ENCODE measurements at places on chromosomes 11 and 22.

DNA sequence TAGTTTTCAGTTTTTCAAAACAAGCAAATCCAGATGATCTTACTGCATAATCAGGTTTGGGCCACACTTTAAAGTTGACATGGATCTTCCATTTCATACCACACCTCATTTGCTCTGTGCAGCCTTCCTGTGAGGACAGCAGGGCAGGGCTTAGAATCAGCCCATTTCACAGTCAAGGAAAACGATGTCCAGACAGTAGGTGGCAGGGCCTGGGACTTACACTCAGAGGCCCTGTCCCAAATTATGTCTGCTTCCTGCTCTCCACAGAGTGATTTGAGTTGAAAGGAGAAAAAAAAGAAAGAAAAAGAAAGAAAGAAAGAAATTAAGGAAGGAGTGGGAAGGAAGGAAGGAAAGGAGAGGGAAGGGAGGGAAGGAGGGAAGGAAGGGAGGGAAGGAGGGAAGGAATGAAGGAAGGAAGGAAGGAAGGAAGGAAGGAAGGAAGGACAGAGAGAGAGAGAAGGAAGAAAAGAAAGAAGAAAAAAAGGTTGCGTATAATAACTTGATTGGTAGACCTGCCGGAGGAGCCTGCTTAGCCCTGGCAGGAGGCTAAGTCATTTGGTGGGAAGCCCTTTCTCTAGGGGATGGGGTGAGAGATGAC lies 23.6 kb downstream of the TSKU start:
- DNase-seq = no peak

DNA sequence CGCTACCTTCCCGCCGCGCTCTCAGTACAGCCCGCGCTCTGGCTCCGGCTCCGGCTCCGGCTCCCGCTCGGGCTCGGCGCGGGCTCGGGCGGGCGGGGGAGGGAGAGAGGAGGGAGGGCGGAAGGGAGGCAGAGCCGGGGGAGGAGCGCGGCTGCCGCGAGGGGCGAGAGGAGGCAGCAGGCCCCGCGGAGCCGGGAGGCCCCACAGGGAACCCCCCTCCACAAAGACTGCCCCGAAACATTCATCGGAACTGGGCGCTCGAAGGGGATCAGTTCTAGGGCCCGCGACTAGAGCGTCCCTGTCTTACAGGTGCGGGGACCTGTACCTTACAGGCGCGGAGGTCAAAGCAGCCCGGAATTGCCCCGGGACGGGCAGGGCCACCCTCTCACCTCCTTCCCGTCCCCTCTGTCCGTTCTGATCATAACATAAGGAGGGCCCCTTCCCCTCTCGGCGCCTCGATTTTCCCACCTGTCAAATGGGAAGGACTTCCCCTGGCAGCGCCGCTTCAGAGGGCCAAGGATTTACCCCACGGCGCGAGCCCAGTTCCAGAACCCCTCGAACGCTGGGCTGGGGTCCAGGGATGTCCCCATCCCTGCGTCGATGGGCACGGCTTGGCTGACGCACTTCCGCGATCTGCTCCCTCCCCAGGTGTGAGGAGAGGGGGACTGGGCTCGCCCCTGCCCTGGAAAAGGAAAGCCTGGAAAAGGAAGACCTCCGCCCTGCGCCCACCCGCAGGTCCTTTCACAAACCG lies at the start of gene SHISA8:
Gene SHISA8, minus strand, starts transcription at position 40 of the 751 bp plus-strand sequence. CDS start 407 bp downstream, outside the sequence.
- DNase-seq = peak; percentile 33

GRCh38 chr11:95556342-95557163 lies 233.0 kb downstream of the FAM76B start:
- no peak for DNase-seq

DNA sequence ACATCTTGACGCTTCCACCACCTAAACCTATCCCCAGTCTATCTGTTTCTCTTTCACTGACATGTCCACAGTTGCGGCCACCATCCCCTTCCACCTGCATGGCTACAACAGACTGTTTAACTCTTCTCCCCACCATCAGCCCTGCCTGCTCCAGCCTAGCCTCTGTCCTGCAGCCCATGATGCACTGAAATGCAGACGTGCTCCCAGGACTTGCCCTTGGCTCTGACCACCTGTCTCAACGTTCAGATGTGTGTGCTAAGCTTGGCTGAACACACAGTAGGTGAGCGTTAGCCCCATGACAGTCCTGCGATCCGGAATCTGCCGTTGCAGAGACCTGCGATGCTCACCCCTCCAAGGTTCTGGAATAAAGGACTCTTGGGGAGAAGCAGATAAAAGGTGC lies 22.7 kb downstream of the CBX7 start:
- DNase-seq = no peak

- no peak for DNase-seq
Measured at GRCh38 chr22:42841444-42841843, 15.6 kb downstream of the ARFGAP3 start.

DNA sequence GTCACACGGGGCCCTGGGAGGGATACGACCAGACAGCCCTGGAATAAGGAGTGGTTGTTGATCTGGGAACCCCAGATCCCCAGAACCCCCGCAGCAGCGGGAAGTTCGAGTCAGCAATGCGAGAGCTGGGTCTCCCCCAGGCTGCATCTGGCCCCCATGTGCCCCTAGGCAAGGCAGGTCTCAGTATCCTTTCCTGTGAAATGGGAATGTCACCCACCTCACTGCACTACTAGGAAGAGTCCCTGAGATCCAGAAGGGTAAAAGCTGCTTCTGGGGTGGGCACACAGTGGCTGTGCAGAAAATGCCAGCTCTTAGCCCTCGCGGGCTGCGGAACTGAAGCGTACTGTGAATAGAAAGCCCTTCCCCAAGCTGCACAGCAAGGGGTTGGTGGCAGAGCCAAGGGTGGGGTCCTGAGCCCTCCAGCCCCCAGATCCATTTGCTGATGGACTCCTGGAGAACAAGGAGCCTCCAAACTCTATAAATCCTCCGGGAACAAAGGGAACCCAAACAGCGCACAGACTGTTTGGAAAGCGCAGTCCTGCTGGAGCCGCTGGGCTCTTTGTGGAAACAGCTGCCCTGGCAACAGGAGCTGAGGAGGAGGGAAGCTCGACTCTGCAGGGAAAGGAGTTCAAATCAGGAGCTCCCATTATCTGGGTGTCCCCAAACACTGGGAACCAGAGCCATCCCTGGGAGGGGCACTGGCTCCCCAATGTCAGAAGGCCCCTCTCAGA lies 68.2 kb upstream of the SHISAL1 start:
- DNase-seq = no peak

DNA sequence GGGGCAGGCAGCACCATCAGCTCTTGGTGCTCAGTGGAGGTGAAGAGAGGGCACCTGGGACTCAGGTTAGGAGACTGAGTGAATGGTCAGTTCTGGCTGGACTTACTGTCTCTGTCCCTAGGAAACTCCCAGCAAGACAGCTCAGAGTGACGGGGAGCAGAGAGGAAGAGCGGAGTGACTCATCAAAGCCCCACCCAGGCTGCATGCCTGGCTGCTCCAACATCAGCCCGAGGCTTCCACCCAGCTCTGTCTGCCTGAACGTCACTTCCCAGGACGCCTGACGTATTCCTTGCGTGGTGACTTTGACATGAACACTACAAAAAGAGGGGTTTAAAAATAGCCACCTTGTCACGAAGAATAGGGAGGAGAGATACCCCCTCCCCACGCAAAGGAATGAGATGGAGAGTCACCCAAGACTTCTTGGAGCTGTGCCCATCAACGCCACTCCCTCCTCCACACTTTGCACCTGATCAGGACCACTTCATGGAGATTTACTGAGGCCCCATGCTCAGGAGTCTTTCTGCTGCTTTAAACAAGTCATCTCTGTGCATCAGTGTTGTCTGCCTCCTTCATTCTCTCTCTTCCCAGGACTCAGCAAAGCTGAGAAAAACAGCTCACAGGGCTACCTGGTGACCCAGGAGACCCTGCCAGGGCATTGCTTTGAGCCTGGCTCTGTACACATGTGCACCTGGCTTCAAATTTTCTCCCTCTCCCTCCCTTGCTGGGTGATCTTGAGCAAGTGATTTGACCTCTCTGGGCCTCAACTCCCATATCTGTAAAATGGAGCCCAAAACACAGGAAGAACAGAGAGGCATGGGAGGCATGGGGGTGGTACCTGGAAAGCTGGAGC lies 83.1 kb downstream of the MN1 start:
- DNase-seq = no peak

DNA sequence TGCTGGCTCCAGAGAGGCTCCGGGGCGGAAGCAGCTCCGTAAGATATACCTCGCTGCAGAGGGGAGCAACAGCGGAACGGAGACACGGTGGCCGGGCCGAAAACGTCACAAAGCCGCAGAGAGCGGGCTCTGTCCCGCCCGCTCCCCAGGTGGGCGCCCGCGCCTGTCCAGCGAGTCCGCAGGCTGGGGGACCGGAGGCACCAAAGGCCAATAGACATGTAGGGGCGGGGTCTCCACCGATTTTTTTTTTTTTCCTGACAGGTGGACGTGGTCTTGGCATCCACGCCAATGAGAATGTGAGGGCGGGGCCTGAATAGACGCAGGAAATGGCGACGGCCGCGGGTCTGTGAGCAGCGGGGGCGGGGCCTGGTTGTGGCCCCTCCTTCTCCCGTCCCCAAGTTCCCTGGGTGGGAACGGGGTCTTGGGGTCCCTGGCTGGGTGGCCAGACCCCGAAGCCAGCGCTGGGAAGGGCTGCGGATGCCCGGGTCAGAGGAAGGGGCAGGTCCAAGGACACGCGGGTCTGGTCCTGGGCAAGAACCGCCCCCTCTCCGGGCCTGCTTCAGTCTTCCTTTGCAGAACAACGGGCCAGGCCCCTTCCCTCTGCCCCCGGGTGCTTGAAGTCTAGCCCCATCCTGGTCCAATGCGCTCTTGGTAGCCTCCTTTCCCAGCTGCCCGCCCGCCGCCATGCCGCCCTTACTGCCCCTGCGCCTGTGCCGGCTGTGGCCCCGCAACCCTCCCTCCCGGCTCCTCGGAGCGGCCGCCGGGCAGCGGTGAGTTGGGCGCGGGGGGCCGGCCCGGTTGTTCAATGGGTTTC lies at the start of gene DNAJC4:
Gene DNAJC4, plus strand, starts transcription at position 378 of the 814 bp plus-strand sequence. Its CDS starts 307 bp downstream, at position 685.
- DNase-seq = peak; percentile 75

- DNase-seq = no peak
Measured at GRCh38 chr11:104538313-104538712, 359.9 kb downstream of the CASP12 start.

All from stimulated activated CD4-positive, alpha-beta T cell treated with anti-CD3 and anti-CD28 coated beads, Interleukin-1b, Interleukin-23, amount 100 ng/mL, for 24 hours (primary cell).